ENCODE measurements at places on chromosomes 12 and 14. TPM values are rescaled to one million over a fixed set of nuclear protein-coding genes. Genes with fewer than 3 reads are reported as not detected.

- no peak for DNase-seq
These were observed 199.1 kb downstream of the SLC5A8 start for GRCh38 chr12:101010896-101011295.

- DNase-seq = no peak
These were observed 35.2 kb downstream of the GPR65 start for GRCh38 chr14:88040146-88040545.

DNA sequence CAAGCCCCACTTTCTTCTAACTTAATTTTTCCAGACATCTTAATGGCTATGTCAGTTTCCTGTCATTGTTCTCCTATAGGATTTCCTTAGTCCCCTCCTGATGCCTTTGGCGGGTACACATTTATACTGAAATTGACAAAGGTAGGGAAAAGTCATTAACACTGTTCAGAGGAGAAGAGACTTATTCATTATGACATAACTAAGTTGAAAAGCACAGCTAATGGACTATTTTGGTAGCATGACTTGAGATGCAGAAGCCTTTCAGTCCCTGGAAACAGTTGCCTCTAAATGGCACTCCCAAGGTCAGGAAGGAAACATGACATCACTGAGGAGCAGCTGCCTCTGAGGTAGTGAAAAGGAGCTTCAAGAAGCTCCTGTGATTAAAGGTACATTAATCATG, 317.5 kb upstream of the KITLG start:
- DNase-seq = no peak

GRCh38 chr12:132489078-132489601, 811 bp upstream of the FBRSL1 start:
- DNase-seq = peak; percentile 75

DNA sequence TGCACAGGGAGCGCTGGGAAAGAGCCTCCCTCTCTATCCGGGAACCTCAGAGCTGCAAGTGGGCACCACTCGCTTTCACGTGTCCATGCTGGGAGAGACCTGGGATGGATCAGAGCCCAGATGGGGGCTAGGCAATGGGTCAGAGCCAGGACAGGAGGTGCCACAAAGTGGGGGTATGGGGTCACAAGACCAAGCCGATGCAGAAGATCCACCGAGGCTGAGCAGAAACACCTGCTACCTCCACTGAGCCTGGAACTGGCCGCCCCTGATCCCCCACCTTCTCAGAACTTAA, 180.9 kb upstream of the SFSWAP start:
- no peak for DNase-seq

CLEC6A gene
- total RNA-seq = not detected

IL31 gene
- not detected for total RNA-seq

GUCY2C gene
- not detected for total RNA-seq

CHURC1 gene
- 49.8 TPM for total RNA-seq

CCDC85C gene
- 6.3 TPM for total RNA-seq

Measured in activated naive CD8-positive, alpha-beta T cell treated with anti-CD3 and anti-CD28 coated beads for 36 hours (primary cell).